ENCODE measurements at places on chromosomes 2 and 18. TPM values are rescaled to one million over a fixed set of nuclear protein-coding genes. Genes with fewer than 3 reads are reported as not detected.

Gene CELF4
- polyA plus RNA-seq: 0.79 TPM

Gene ARHGAP28
- polyA plus RNA-seq: 0.93 TPM

Gene FOXD4L1
- 0.07 TPM for polyA plus RNA-seq

Gene C18orf32
- 120 TPM for polyA plus RNA-seq

Gene MOCOS
- 0.14 TPM for polyA plus RNA-seq

Measured in right cardiac atrium (tissue), 5 donors.